ENCODE measurements at places on chromosomes 13 and 19.
A peak's percentile ranks its signal among the peaks of the same experiment; 100 is the strongest.

- DNase-seq, result no peak
Measured at GRCh38 chr13:94956417-94957110, 244.2 kb upstream of the SOX21 start.

- DNase-seq, result no peak
Measured at GRCh38 chr13:111590796-111591195, 270.4 kb downstream of the TEX29 start.

DNA sequence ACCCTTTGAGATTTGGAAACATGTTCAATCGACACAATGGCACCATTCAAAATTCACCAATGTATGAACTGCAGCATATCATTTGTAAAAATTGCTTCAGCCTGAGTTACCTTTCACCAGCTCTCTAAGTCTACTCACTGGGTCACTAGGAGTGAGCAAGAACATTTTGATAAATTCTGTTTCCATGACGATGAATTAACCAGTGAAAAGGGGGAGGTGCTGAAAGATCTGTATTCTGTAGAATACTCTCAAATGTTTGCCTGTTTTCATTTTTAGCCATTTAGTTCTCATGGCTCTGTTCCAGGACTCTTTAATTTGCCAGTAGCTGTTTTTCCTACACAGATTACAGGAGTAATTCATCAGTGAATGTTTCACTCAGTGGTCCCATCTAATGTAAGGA, 883.4 kb downstream of the DIAPH3 start:
- no peak for DNase-seq

- no peak for DNase-seq
Measured at GRCh38 chr13:103030776-103031175, 35.4 kb downstream of the SLC10A2 start.

DNA sequence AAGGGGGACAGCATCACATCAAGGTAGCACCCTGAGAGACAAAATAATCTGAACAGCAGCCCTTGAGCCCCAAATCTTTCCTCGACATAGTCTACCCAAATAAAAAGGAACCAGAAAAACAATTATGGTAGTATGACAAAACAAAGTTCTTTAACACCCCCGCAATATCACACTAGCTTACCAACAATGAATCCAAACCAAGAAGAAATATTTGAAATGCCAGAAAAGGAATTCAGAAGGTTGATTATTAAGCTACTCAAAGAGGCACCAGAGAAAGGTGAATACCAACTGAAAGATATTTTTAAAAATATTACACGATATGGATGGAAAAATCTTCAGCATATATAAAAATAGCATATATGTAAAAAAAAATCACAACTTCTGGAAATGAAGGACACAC, 252.9 kb upstream of the SLITRK6 start:
- DNase-seq, result no peak

DNA sequence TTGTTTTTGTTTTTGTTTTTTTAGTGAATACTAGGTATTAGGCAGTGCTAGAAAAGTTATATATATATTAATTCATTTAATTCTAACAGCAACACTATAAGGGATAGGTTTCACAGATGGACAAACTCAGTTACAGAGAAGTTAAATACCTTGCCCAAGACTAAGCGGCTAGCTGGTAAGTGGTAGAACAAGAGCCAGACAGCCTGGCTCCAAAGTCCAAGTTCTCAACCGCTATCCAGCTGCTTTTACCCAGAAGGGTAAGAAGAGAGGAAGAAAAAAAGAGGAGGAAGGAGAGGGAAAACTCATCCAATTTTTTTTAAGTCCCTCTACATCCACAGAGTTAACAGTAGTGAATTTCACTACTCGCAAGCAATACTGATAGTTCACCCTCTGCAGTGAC, 217.0 kb downstream of the SPRY2 start:
- no peak for DNase-seq

DNA sequence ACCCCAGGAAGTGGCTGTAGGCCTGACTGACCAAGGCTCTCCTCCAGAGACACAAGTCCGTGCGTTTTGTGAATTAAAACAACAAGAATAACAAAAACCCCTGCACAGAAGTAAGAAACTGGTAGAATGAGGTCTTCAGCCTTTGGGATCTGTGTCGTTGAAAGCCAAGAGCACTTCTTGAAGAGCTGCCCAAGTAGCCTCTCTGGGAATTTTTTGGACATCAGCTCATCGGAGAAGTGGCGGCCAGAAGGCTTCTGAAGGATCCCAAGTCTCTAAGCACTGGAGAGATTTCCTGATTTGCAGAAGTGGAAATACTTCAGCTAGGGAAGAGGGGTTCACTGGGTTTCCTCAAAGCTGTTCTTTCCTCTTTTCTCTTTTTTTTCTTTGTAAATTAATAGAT, 100.4 kb upstream of the ZNF536 start:
- DNase-seq, result no peak

DNA sequence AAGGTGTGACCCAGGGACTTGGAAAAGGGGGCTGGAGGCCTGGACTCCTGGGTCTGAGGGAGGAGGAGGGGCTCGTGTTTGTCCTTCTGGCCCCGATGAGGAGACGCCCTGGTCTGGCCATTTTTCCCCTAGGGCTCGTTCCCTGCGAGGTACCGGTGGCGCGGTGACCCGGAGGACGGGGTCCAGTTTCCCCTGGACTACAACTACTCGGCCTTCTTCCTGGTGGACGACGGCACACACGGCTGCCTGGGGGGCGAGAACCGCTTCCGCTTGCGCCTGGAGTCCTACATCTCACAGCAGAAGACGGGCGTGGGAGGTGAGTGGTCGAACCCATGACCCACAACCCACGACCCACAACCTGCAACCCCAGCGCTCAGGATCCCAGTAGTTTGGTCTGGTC, 10.8 kb downstream of the TRPM4 start:
- no peak for DNase-seq

DNA sequence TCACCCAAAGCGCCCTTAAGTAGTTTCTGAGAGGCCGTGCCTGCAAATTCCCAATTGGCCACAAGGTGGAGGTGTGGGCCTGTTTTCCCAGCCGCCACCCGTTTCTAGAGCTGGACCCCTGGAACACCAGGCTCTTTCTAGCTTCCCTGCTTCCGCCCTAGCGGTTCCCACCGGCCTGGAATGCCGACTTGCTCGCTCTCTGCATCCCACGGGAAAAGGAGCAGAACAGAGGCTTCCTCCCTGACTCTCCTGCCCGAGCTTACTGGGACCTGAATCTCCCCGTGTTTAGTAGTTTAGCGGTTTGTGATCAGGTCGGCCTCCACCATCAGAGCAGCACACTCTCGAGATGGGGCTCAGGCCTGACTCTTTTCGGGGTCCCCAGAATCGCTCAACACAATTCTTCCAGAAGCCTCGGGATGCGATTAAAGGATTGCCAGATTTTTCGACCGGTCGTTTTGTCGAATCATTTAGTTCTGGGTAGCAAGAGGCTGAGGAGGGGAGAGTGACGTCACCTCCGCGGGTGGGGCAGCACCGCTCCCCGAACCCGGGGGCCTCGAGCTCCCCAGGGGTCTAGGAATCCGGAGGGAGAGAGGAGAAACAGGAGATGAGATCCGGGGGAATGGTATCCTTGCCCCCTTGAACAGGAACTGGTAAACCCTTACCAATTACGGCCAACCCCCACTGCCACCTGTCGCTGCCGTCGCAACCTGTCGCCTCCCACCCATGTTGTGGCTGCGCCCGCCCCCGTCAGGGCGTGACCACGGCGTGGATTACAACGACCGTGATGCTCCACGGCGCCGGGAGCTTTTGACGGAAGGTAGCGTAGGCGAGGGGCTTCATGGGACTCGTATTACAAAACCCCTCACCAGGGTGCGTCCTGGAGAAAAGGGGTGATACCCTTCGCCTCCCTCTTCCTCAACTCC, 8.0 kb downstream of the NAPSA start:
- peak; percentile 86 for DNase-seq

DNA sequence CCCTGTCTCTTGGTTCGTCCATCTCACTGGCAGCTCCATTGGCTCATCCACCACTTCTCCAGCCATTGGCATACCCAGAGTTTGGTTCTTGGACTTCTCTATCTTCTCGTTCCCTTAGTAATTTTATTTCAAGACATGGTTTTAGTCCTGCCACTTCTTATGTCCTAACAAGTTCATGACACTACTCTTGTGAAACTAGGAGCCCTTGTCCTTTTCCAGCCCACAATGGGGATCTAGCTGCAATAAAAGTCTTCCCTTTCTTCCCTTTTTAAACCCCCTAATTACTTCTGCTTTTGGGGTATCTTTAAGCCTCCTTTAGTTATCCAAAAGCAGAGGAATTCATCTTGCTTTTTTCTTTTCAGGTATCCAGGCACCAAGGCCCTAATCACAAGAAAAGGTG, 2.9 kb upstream of the RCBTB2 start:
- DNase-seq, result no peak

GRCh38 chr19:28400953-28401671, 811.8 kb downstream of the UQCRFS1 start:
- DNase-seq, result no peak

DNA sequence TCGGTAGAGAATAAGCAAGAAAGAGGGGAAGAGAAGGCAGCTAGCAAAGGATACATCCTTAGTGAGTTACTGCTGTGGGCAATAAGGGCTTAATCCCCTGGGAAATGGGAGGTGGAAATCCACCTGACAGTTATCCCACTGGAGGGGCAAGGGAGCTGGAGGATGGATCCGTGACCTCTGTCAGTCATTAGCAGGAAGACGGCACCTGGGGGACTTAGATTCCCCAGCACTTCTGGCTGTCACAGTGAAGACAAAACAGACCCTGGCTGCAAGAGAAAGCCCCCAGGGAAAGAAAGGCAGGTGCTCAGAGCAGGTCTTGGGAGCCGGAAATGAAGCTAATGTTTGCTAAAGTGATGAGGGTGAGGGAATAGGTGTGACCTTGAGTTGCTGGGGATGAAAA, 70.4 kb upstream of the MRI1 start:
- DNase-seq, result no peak

GRCh38 chr13:73815796-73816195, 318.4 kb downstream of the KLF12 start:
- DNase-seq, result no peak

- DNase-seq, result peak; percentile 76
Measured at GRCh38 chr19:3108775-3109174, 14.6 kb downstream of the GNA11 start.

DNA sequence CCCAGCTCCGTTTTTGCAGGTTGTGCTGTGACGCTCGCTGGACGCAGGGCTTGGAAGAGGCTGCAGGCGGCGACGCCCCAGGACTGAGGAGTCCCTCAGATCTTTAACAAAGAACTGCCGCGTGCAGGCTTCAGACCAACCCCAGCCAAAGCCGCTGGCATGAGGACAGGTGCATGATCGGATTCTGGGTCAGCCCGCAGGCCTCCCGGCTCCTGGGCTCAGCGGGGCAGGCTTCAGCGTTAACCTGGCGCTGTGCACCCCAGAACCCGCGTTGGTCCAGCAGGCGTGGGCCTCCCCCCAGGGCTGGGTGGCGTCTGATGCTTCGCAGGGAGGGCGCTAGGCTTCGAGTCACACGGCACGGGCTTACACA, 920 bp upstream of the TIMM13 start:
- DNase-seq, result no peak

DNA sequence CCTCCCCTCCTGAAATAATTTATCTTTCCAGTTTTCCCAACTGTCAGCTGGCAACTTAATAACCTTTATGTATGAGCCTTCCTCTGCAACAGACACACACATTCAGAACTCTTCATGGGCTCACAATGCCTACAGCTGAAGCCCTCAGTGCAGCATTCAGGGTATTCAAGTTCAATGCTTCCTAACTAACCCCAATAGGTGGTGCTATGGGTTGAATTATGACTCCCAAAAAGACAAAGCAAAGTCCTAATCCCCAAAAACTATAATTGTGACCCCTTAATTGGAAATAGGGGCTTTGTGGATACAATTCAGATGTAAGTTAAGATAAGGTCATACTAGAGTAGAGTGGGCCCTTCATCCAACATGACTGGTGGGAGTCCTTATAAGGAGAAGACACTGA, 202.2 kb downstream of the SUCLA2 start:
- no peak for DNase-seq

DNA sequence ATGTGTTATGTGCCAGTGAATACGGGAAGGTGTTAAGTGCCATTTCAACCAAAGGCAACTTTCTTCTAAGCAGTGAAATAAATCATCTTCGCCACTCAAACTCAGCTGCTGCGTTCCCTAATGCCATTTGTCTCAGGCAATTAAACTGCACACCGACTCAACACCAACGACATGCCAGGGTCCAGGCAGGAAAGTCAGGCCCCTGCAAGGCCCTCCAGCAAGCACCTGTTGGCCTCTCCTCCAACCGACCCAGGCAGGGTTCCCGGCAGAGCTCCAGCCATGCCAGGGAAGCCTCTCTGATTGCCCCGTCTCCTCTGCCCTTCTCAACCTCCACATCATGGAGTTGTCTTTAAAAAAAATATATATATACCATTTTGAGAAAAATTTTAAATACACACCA, 21.8 kb downstream of the SAFB2 start:
- no peak for DNase-seq

- DNase-seq, result no peak
Measured at GRCh38 chr13:65592731-65593130, 1637.4 kb downstream of the PCDH9 start.

- no peak for DNase-seq
Measured at GRCh38 chr13:57627663-57628062, 3.9 kb upstream of the PCDH17 start.

DNA sequence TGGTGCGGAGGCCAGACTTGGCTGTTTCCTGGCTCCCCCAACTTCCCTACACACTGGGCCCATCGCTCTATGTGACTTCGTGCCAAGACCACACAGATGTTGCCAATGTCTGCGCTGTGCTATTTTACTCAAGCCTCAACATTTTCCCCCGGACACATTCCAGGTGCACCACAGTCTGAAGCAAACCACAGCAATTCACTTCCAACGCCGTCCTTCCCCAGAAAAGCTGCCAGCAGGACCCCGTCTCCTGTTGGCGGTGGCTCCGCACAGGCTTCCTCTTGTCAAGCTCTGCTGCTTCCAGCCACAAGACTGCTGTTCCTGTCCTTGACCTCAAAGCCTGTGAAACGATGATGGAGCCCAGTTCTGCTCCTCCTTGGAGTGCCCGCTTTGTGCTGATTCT, 100.7 kb downstream of the CRYL1 start:
- no peak for DNase-seq

DNA sequence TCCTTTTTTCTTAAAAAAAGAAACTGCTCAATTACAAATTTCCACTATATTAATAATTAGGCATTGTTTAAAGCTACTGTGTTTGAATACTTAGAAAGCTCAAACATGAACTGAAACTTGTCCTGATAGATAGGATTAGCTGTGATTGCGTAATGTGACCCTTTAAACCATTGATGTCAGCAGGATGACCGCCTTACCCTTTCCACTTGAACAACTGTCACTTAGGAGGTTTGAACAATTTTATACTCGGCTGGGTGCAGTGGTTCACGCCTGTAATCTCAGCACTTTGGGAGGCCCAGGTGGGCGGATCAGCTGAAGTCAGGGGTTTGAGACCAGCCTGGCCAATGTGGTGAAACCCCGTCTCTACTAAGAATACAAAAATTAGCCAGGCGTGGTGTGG, 2.9 kb downstream of the LAMP1 start:
- no peak for DNase-seq

DNA sequence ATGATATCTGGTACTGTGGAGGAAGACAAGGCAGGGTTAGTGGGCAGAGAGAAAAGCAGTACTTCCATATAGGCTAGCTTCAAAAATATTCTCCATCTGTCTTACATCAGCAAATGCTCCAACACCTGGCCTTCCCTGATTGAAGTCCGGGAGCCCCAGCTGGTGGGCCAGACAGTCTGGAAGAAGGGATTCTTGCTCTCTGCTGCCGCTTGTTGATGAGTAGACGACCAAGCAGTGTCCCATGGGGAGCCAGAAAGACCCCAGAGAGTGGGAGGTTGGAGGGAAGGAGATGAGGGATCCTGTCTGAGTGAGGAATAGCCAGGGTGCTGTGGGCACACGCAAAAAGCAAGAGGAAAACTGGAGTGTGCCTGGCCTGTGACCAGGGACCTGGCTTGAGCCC, 95.1 kb downstream of the ATP8A2 start:
- no peak for DNase-seq

GRCh38 chr13:75869981-75870380, 233.9 kb downstream of the LMO7 start:
- DNase-seq, result no peak
